ENCODE measurements at places on chromosomes 2 and 18.

GRCh38 chr2:230819433-230819832 lies 45.3 kb upstream of the ITM2C start:
- no peak for DNase-seq

DNA sequence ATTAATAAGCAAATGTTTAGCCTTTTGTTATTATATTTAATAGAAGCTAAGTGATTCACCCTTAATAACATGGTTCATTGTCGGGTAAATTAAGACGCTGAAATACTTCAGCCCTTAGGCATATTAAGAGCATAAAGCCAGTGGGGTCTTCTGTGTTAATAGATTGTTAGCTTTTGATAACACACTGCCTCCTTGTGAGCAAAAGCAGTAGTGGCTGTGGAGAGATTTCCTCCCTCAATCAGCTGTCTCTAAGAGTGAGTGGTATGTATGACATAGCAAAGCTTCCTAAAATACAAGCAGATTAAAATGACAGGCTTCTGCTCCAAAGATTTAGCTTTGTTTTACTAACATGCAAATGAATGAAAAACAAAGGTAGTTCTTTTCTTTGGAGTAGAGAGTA lies 143.7 kb upstream of the SYT4 start:
- DNase-seq = no peak

DNA sequence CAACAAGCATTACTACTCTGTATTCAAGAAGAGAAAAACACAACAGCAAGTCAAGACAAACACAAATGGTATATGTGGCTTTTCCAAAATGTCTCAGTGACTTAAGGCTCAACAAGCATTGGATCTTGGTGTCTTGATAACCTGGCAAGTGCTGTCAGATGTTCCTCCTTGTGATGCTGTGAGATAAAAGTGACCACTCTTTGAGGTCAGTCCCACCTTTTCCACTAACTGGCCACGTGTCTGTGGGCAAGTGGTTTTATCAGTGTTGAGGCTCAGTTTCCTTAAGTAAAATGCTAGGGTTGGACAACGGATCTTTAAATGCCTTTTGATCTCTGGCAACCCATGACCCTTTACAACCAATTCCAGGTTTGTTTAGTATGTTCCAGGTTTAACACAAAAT lies 98.7 kb downstream of the BCL2 start:
- DNase-seq = no peak

- DNase-seq = peak; percentile 70
Measured at GRCh38 chr2:127166231-127166860, 53.8 kb downstream of the CYP27C1 start.

DNA sequence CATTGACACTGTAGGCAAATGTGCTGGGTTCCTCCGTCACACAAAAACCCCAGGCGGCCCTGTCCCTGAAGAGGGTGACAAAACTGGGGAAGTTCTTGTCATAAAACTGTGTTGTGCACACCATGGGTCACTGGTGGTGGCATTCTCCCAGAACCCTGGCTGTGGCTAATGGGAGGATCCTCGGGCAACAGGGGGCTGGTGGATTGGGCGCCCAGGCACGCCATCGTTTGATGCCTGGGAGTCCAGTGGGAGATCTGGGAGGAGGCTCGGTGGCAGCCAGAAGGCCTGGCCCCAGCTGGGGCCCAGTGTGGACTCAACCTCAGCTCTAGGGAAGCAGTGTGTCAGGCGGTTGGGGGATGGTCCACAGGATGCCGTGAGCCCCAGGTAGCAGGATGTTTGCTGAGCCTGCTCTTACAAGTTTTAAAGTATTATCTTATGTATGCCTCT lies 140.7 kb downstream of the ACOXL start:
- DNase-seq = peak; percentile 89

DNA sequence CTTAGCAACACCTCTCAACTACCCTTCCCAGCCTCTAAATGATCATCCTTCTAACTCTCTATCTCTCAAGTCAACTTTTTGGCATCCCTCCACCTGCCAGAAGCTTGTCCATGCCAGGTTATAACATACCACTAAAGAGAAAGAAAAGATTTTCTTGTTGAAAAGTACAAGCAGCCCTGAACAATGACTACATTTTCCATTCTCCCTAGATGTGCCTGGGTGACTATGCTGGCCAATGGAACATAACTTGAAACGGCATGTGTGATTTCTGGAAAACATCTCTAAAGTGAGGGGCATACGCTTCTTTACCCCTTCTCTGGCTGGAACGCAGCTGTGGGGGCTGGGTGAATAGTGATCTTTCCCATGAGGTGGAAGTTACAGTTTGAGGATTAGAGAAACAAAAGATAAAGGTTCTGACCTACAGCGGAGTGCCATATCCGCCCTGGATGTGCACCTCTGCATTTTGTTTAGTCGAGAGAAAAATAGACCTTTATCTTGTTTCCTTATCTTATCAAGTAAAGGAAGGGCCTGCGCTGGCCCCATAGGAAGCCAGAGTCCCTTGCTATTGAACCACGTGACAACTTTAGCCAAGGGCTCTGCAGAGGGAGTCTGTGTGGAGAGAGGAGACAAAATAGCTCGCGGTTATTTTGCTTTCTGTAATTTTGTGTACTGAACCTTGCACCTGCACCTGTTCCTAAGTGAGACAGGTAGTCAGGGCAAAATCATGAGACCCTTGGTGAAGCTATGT lies 436.8 kb downstream of the TGIF1 start:
- DNase-seq = no peak

GRCh38 chr2:118112771-118113334 lies 24.6 kb downstream of the INSIG2 start:
- no peak for DNase-seq

- DNase-seq = no peak
Measured at GRCh38 chr2:160417745-160418397, 75.7 kb downstream of the RBMS1 start.

- DNase-seq = no peak
Measured at GRCh38 chr2:109459485-109459884, 154.3 kb downstream of the SEPTIN10 start.

- DNase-seq = peak; percentile 60
Measured at GRCh38 chr18:80198994-80199748, 48.1 kb downstream of the PARD6G start.

- DNase-seq = no peak
Measured at GRCh38 chr2:10390369-10390801, 57.7 kb downstream of the ODC1 start.

- DNase-seq = peak; percentile 85
Measured at GRCh38 chr18:79849328-79850207, 51.8 kb downstream of the KCNG2 start.

DNA sequence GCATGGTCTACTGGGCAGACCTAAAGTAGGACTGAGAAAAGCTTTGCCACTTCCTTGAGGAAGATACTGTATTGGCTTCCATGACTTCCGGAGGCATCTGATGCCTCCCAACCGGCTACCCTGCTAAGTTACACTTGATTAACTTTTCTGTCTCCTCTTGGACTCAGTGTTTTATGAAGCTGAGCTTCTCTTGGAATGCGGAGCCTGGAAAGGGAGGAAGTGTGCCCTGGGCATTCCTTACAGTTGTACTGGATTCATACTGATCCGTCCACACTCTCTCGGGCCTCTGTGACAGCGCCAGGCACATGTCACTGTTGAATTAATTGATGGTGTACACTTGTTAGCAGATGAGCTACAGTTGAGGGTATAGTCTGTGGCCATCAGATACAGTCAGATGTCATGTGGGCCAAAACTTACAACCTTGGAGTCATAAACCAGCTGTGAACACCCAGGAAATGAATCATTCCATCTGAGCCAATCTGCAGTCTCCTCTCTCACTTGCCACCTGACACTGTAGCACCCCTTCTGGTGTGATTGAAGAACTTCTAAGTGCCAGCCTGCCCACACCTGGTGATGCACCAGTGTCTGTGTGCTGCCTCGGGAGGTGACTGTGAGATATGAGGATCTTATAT lies 122.5 kb downstream of the FHOD3 start:
- no peak for DNase-seq

DNA sequence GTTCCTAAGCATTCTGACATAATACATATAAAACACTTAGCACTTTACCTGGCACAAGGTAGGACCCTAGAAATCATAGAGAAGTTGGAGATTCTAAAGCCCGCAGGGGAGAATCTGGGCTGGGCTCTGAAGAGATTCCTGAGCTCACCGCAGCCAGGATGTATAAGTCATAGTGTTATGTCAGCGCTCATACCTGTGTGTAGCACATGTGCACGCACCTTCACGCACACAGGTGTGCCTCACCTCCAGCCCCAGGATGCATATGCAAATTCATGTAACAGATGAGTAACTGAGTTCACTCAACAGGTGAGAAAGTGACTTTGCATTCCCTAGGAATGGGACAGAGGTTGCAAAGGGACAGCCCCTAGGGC lies 7.9 kb upstream of the SDC1 start:
- DNase-seq = no peak

GRCh38 chr2:67854798-67855197 lies 208.0 kb downstream of the C1D start:
- no peak for DNase-seq

DNA sequence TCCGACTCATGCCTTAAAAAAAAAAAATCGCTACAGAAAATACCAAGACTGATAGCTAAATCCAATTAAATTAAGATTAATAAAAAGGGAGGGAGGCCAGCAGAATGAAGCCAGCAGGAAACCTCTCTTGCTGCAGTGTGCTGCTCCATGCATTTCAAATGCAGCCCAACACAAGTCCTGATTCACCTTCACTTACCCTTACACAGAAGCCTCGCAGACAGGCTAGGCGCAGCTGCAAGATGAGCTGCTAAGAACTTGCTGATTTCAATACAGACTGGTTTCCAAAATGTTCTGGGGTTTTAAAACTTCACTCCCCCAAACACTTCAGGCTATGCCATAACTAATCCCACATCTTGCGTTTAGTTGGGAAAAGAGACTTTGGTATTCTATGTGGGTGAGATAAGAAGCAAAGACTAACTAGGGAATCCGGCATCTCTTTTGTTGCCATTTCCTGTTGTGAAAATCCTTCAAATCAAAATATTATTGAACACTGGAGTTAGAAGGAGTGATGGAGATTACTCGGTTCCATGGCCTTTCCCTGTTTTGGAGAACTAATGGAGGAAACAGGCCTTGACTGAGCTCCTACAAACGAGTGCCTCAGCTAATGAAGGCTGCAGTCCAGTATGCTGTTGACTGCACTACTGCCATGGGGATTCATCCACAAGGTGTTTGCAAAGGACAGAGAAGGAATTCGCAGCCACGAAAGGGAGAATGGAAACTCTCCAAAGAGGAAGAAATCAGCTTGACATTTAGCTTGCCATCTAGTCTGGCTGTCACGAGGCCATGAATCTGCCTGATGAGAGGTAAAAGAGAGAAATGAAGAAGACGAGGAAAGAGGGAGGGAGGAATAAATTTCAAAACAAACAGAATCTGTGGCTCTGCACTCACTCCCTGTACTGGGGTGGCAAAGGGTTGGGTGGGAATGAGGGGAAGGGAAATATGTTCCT lies 67.3 kb downstream of the CLHC1 start:
- DNase-seq = peak; percentile 77

DNA sequence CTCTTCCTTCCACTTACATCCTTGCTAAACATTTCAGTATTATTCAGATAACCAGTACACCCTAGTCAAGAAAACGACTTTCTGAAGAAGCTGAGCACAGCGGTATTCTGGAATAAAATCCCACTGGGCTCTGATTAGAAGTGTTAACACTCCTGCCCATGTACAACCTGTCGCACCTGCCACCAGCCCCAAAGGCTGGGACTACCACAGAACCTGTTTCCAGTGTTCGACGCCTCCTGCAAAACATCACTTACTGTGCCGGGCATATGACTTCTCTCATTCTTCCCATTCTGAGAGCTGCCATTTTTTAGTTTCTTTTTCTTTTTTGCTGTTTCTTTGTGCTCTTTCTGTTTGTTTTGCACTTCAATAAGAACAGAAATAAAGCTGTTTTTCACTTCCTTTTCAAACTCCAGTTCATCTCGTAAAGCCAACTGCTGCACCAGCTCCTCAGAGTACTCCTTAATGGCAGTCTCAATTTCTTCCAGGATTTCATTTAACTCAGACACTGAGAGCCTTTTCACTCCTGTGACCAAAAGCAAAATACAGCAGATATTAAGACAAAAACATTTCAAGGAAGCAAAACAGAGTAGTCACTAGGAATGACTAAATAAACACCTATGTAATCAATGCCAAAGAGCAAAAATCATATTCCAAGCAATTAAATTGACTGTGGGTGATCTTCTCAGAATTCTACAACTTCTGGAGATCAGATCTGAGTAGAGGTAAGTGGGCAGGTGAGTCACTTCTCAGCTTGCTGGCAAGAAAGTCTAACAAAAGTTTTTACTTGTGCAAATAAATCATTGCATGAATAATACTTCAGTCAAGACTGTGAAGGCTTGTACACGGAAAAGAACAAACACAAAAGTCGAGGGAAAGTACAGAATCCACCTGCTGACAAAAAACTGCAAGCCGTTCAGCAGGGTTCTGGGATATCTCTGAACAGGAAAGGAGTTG lies 19.3 kb downstream of the FEZ2 start:
- no peak for DNase-seq

- DNase-seq = no peak
Measured at GRCh38 chr18:49812286-49813068, 856 bp downstream of the ACAA2 start.

DNA sequence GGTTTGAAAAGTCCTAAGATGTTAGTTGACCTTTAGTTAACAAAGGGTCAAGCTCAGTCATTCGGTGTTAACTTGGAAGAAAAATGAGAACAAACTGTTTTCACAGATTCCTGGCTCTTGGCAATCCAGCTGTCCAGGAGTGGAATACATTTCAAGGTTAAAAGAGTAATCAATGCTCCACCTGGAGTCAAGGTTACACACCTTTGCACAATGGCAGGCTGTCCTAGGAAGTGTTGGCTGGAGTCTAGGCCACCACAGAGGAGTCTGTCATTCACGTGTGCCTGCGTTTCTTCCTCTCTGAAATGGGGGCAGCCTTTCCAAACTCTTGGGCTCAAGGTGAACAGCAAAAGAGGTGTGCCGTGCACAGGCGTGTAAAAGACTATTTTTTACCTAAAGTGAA lies 6.3 kb upstream of the ID2 start:
- no peak for DNase-seq

GRCh38 chr2:190404487-190404886 lies 3.7 kb upstream of the MFSD6 start:
- DNase-seq = no peak

DNA sequence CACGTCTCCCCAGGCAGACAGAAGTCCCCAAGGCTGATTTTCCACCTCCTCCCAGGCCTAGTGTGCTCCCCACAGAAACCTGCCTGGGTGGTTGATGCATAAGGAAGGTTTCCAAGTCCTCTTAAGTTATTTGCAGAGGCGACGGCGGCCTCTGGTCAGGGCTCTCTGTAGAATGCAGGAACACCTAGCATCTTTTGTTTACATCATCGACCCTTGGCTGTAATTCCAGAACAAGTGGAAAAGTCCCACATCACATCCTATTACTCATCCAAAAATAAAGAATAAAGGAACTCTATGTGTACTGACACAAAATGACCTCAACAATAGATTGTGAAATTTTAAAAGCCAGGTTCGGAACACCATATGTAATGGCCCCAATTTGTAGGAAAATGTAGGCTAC lies 211.1 kb downstream of the ALPK2 start:
- DNase-seq = no peak

GRCh38 chr2:162242586-162243280 lies 512 bp downstream of the FAP start:
- DNase-seq = no peak

GRCh38 chr2:41061356-41061755 lies 609.5 kb upstream of the SLC8A1 start:
- no peak for DNase-seq

- DNase-seq = no peak
Measured at GRCh38 chr2:28681606-28682005, 70.0 kb upstream of the PPP1CB start.

All from esophagus muscularis mucosa (tissue), 4 donors.